Neural crest cell (in vitro differentiated cells): ENCODE measurements at places on chromosomes 11 and 22. TPM values are rescaled to one million over a fixed set of nuclear protein-coding genes. Genes with fewer than 3 reads are reported as not detected.

Gene CHRDL2
- total RNA-seq, result 0.35 and 0.55 TPM in 2 replicates

Gene ADAMTS8
- total RNA-seq, result 0.21 TPM in 1 of 2 replicates, not detected in the other

Gene FAM111B
- total RNA-seq, result 35.1 and 35.4 TPM in 2 replicates

Gene NOX4
- 5.1 and 6.2 TPM in 2 replicates for total RNA-seq

Gene GAB2
- total RNA-seq, result 23.4 and 27.9 TPM in 2 replicates

Gene PNPLA3
- total RNA-seq, result 28.3 and 31.2 TPM in 2 replicates

Gene BACE1
- total RNA-seq, result 30.4 and 30.7 TPM in 2 replicates

Gene HEPHL1
- total RNA-seq, result not detected in 2 replicates

Gene C11orf42
- total RNA-seq, result not detected in 2 replicates

Gene SLC22A8
- total RNA-seq, result not detected in 2 replicates

Gene LRRC75B
- total RNA-seq, result 15.4 and 16.7 TPM in 2 replicates

Gene WBP2NL
- not detected in 2 replicates for total RNA-seq

Gene SLC37A2
- total RNA-seq, result 0.98 and 1.2 TPM in 2 replicates

DNA sequence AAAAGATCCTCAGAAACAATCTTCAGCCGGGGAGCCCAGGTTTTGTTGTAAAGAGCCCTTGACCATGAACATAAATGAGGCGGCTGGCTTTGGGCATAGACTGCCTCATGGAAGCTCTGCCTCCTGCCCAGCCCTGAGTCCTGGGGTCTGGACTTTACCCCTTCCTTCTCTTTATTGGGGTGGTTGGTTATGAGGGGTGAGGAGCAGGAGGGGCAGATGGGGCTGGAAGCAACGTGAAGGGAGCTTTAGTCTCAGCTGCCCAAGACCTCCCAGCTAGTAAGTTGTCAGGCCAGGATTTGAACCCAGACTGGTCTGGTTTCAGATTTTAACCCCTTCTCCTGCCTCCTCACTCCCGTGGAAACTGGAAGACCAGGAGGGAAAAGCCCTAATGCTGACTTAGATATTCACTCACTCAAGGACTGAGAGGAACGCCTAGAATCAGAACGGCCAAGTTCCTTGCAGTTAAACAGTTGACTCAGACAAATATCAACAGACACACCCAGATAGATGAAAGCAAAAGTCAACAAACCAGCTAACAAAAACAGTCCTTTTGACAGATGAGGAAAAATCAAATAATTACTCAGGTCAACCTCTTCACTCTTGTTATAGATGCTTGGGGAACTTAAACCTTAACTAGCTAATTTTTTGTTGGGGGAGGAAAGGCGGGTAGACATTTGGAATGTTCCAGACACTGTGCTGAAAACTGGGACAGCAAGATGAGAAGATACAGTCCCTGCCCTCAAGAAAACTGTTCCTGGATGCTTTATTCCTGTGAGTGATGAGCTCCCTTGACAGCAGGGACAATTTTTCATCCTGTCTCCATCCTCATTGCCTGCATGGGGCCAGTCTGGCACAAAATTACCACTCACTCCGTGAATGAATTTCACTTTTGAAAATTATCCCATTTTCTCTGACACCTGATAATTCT is 20.8 kb upstream of the ARRB1 start:
- no peak for DNase-seq

DNA sequence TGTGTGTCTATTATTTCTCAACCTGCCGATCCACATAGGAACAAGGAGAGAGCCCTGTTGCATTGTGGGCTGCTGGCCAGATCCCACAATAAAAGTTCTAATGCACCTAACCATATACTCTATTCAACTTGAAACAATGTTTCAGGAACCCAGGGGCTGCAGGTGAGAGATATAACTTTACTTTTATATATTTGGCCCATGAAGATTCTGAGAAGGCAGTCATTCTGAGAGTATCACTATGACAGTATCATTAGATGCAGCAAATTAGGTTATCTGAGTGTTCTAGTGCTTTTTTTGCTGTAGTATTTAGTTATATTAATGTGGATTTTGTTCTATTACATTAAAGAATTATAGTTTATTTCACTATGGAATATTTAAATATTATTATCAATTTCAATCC is 655.1 kb upstream of the ARHGAP42 start:
- DNase-seq, result no peak

- no peak for DNase-seq
Observed at GRCh38 chr11:36026315-36026968, 82.6 kb downstream of the LDLRAD3 start.

- no peak for DNase-seq
Observed at GRCh38 chr11:103544874-103545273, 435.6 kb downstream of the DYNC2H1 start.

GRCh38 chr11:67776852-67777520 is 102.6 kb upstream of the ALDH3B2 start:
- no peak for DNase-seq

DNA sequence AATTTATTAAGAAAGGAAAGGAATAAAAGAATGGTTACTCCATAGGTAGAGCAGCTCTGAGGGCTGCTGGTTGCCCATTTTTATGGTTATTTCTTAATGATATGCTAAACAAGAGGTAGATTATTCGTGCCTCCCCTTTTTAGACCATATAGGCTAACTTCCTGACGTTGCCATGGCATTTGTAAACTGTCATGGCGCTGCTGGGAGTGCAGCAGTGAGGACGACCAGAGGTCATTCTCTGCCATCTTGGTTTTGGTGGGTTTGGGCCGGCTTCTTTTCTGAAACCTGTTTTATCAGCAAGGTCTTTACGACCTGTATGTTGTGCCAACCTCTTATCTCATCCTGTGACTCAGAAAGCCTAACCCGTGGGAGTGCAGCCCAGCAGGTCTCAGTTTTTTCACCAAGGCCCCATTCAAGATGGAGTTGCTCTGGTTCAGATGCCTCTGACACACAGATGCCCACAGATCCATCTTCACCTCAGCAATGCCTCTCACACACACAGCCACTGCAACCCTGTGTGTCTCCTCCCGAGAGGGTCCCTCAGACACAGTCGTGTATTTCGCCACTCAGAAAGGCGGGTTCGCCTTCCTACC is 16.4 kb upstream of the JAM3 start:
- no peak for DNase-seq

DNA sequence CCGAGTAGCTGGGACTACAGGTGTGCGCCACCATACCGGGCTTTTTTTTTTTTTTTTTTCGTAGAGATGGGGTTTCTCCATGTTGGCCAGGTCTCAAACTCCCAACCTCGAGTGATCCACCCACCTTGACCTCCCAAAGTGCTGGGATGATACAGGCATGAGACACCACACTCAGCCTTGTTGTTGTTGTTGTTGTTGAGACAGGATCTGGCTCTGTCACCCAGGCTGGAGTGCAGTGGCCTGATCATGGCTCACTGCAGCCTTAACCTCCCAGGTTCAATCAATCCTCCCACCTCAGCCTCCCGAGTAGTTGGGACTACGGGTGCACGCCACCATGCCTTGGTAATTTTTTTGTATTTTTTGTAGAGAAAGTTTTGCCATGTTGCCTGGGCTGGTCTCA is 23.4 kb upstream of the CLDN5 start:
- DNase-seq, result no peak

DNA sequence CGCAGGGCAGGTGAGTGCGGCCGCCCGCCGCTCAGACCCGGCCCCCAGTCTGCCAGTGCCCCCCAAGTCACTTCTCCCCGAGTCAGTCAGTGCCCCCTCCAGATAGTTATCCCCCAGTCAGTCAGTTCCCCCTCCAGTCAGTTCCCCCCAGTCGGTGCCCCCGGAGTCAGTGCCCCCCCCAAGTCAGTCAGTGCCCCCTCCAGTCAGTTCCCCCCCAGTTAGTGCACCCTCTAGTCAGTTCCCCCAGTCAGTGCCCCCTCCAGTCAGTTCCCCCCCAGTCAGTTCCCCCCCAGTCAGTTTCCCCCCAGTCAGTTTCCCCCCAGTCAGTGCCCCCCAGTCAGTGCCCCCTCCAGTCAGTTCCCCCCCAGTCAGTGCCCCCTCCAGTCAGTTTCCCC is 411 bp downstream of the PPP6R2 start:
- DNase-seq, result no peak

- no peak for DNase-seq
Observed at GRCh38 chr11:81007046-81007445, 1566.2 kb upstream of the TENM4 start.

GRCh38 chr11:111707039-111707690 is 59.0 kb downstream of the PPP2R1B start:
- no peak for DNase-seq

DNA sequence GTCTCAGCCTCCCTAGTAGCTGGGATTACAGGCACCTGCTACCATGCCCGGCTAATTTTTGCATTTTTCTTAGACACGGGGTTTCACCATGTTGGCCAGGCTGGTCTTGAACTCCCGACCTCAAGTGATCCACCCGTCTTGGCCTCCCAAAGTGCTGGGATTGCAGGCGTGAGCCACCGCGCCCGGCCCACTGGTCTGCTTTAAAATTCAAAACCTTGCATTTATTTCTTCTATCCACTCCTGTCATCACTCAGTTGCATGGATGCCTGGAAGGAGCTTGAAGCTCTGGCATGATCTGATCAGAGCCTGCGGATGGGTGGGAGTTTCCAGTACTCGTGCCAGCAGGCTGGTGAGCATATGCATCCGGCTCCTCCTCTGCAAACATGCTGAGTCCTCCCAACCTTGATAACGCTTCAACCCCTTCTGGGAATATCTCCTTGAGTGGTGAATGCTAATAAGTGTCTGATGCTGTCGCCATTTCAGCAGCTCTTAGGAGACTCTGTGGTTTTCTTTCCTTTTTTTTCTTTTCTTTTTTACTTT is 39.6 kb downstream of the UBASH3B start:
- DNase-seq, result no peak

- no peak for DNase-seq
Observed at GRCh38 chr11:115920092-115920461, 415.9 kb upstream of the CADM1 start.

GRCh38 chr11:26987731-26988130 is 6.2 kb upstream of the FIBIN start:
- DNase-seq, result no peak
